ENCODE measurements at places on chromosomes 6 and 20.

GRCh38 chr20:48621376-48622078 lies 206.3 kb downstream of the PREX1 start:
- peak; percentile 1 for ATAC-seq

DNA sequence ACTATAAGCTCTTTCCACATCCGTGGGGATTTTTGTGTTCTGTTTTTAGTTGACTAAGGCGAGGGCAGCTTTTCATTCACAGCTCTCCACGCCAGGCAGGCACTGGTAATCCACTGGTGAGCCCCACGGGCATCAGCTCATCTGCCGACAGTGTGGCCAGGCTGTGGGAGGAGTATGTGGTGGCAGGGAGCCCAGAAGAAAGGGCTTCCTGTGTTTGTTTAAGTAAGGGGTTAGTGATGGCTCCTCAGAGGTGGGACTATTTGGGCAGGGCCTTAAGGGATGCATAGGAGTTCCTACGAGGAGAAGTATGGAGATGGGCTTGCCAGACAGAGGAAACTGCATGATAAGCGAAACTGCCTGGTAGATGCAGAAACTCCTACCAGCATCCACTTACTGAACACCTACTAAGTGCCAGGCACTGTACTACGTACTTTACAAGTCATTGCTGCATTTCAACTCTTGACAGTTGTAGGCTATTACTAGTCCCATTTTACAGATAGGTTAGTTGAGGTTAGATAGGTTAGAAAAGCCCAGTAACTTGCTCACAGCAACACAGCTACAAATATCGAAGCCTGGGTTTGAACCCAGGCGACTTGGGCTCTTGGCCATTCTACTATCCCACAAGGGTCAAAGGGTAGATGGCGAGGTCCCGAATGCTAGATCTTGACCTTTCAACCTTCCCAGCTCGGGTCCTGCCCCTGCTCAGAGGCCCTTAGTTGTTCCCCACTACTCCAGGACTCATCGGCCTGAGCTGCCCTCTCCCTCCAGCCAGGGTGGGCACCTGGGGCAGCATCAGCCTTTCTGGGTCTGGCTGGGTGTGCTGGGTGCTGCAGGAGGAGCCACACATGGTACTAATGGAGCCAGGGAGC lies 55.1 kb downstream of the CEBPB start:
- ATAC-seq, result no peak

- no peak for ATAC-seq
These were observed 21.9 kb upstream of the CDH22 start for GRCh38 chr20:46330072-46330763.

- ATAC-seq, result peak; percentile 98
These were observed 24.4 kb downstream of the CNR1 start for GRCh38 chr6:88141561-88142296.

GRCh38 chr6:19303383-19303782 lies 533.8 kb upstream of the ID4 start:
- no peak for ATAC-seq

DNA sequence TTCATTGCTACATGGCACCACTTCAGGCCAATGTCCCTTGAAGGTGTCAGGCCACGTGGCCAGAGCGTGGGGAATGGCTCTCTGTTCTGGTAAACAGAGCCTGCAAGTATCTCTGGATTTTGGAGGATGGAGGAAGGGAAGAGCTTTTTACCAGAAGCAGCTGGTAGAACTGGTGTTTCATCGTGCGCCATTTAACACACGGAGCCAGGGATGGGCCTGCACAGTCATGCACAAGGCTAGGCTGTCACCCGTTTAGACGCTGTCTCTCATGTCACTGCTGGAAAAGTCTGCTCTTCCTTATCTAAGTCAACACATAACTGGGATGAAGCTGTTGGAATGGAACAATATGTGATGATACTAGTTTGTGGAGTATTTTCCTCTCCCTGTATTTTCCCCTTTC lies 123.9 kb downstream of the IBTK start:
- no peak for ATAC-seq

DNA sequence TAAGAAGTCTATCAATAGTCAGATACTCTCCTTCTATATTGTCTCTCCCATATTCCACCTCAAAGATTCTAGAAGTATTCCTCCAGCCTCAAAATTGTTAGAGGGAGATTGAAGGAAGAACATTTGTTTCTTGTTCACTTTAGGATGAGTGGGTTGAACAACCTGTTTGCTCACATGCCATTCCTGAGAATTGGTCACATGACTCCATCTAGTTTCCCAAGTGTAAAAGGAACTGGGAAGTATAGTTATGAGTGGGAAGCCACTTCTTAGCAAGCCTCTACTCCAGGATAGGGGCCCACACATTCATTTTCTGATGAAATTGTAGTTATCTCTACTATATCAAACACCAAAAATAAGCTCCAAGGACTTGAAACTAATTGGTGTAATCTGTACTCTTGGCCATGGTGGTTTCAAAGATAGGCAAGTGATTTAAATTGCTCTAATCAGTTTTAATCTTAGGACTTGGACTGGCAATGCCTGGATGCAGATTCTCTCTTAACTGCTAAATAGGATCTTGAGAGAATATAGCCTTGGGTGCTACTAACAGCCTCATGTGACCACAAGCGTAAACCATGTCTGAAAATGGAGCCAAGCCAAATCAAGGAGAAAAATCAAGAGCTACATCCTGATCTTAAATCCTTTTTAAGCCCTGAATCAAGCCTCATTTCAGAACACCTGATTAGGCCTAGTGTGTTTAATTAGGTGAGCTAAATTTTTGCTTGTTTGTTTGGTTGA lies 758.7 kb upstream of the MAN1A1 start:
- ATAC-seq, result no peak

DNA sequence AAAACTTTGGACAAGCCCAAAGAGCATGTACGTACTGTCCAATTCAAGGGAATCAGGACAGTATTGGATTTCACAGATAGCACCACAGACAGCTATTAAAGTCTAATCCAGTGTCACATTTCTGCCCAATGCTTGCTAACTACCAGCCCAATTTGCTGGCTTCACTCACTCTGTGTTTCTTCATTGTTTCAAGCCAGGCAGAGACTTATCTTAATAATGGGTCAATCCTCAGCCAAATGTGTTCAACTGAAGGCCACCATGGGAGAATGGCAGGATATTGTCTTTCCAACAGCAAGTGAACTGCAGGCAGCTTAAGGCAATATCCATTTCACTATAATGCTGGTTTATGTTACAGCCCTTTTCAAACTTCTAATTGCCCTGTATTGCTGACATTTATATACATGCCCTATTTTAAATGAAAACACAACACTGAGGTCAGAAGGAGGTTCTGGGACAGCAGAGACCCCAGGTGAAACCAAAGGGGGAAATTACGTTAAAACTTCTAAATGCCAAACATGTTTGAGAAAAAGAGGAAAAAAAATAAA lies 142.1 kb upstream of the RSPO3 start:
- ATAC-seq, result no peak

- no peak for ATAC-seq
These were observed 86.7 kb downstream of the BMP6 start for GRCh38 chr6:7812623-7813022.

GRCh38 chr6:129736105-129736504 lies 26.1 kb upstream of the ARHGAP18 start:
- no peak for ATAC-seq

- no peak for ATAC-seq
These were observed 56.9 kb downstream of the RAMACL start for GRCh38 chr6:166529586-166529985.

DNA sequence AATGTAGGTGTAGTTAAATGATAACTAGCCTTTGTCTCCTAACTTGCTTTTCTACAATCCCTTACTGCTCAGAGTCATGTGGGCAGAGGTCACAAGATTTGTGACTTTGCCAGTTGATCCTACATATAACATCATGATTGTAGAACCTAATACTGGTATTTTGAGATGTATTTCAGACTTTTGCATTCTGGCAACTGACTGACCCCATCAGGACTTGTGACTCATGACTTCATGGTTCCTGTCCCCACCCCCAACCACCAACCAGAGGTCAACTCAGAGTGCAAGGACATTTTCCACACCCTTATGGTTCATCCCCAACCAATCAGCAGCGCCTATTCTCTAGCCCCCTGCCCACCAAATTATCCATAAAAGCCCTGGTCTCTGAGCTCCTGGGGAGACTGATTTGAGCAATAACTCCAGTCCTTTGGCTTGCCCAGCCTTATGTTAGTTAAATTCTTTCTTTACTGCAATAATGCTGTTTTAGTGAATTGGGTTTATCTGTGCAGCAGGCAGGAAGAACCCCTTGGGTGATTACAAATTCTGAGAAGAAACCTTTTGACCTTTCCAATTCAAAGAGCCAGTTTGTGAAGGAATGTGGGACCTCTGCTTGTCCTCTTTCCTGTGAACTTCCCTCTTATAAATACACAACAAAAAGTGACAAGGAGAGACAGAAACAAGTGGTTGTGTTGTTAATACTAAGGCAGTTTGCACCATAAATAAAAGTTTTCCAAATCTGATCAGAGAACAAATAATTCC lies 588.7 kb downstream of the UTRN start:
- ATAC-seq, result no peak

DNA sequence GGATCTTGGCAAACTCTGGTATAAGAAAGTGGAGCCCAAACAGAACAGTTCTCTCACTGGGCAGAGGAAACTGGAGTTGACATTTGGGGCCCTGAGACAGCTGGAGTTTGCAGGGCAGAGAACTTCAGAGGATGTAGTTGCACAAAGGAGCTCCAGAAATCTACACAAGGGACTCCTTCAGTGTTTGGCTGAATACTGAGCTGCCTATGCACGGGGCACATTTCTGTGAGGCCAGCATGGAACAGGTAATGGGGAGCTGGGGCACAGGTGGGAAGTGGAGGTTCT lies 169.3 kb downstream of the ANKRD60 start:
- ATAC-seq, result no peak

DNA sequence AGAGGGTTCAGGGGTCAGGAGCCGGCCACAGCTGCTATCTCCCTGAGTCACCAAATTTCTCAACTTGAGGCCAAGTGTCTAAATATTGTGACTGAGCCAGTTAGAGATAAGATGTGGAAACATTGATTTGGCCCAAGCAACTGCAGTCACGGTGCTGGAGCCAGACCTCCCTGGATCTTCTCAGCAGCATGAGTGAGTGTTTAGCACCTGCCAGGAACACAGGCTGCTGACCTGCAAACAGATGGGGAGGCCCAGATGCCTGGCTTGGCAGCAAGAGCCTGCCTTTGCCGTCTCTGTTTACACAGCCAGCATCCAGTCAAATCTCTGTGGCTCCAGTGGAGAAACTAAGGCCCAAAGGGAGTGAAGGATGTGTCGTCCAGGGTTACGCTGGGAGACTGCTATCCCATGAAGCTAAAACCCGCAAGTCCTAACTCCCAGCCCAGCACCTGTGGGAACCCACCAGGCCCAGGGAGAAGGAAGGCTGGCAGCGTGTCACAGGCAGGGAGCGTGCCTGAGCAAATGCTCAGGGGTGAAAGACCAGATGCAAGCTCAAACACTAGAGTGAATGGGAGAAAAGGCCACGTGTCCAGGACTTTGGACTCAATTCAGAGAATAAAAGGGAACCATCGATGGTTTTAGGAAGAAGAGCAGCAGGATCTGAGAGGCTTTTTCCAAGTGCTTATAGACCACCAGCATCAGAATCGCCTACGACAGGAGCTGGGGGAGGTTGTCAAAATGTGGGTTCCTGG lies 15.9 kb upstream of the PTGIS start:
- no peak for ATAC-seq

- no peak for ATAC-seq
These were observed 17.7 kb upstream of the MCM9 start for GRCh38 chr6:118952683-118953082.

GRCh38 chr20:44900231-44900854 lies 9.5 kb upstream of the PABPC1L start:
- ATAC-seq, result no peak

- ATAC-seq, result no peak
These were observed 30.6 kb downstream of the SNAP25 start for GRCh38 chr20:10249048-10249770.

DNA sequence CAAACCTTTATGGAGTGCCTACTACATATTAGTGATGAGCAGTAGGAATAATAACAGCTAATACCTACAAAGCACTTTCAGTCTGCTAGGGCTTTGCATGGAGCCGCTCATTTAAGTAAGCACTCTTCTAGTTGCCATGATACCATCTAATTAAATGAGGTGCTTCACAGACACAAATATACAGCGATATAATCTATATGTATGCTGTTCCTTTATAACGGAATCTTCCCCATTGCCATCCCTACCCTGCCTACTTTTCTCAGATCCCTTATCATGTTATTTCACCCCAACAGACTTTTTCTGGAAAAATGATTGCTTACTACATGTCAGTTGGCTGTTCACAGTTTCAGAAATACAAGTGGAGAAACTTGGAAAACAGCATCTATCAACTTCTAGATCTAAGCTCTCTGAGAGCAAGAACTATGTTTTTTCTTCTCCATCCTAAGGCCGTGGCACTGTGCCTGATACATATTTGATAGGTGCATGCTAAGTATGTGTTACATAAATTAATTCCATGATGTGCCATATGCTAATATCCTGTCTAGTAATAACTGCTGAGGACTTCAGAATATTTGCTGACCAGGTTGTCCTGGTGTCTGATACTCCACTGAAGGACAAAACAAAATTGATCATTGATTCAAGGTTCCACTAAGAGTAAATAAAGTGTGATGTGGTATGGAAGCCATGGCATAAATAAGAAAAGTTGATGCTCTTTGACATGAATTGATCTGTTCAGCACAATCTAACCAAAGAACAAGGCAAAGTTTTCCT lies 124.6 kb downstream of the GMPR start:
- ATAC-seq, result no peak

GRCh38 chr6:107458672-107459282 lies 587 bp downstream of the PDSS2 start:
- peak; percentile 18 for ATAC-seq

- no peak for ATAC-seq
These were observed 215.5 kb upstream of the ECI2 start for GRCh38 chr6:4350567-4351519.

DNA sequence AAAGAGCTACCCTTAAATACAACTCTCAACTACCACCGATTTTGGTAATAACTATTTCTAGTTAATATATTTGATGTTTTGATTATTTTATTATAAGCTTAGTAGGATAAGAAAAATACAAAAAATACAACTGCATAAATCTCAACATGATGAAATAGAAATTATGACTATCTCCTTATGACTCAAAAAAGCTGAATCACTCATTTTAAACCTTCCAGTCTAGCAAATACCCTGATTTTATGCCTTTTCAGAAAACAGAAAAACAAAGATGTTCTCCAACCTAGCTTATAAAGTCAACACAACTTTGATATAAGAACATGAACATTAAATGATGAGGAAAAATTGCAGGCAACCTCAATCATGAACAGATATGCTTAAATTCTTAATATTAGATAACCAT lies 40.2 kb upstream of the DSE start:
- ATAC-seq, result no peak

- no peak for ATAC-seq
These were observed 287.1 kb upstream of the SPTLC3 start for GRCh38 chr20:12721636-12722035.

DNA sequence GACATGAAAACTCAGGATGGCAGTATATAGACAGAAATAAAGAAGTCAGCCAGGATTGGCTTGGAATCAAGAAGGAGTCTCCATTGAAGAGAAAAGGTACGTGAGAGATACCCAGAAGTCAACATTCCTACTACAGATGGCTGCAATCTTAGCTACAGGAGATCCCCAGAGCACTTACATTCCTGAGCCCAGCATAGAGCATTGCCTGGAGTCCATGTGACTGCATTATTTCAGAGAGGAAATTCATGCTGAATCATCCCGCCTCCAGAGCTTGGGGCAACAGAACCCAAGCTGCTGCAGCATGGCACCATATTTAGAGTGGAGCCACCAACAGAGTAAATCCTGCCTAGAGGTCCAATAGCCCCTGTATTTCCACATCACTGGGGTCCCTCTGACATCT lies 125.0 kb upstream of the GRIK2 start:
- ATAC-seq, result no peak

GRCh38 chr20:44093249-44093582 lies 93.8 kb downstream of the JPH2 start:
- no peak for ATAC-seq

GRCh38 chr6:10534419-10534762 lies 13.2 kb downstream of the GCNT2 start:
- peak; percentile 79 for ATAC-seq
